ENCODE measurements at places on chromosomes 12 and 14.
A peak's percentile ranks its signal among the peaks of the same experiment; 100 is the strongest.

- no peak for DNase-seq
These were observed 3.4 kb downstream of the GSG1 start for GRCh38 chr12:13099844-13100604.

DNA sequence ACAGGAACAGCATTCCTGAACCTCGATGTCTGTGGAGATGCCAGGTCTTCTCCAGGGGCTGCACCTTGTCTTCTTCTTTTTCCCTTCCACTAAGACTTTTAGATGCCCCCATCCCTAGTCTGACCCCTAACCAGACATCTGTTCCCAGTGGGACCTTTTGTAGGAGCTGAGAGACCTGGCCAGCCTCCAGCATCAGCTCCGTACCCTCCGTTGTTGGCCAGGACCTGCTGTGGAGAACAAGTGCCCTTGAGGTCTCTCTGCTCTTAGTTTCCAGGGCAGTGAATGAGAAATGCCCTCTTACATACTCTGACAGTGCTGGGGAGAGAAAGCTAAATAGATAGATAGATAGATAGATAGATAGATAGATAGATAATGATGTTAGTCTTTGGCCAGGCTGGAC lies 16.8 kb upstream of the SDR39U1 start:
- no peak for DNase-seq

DNA sequence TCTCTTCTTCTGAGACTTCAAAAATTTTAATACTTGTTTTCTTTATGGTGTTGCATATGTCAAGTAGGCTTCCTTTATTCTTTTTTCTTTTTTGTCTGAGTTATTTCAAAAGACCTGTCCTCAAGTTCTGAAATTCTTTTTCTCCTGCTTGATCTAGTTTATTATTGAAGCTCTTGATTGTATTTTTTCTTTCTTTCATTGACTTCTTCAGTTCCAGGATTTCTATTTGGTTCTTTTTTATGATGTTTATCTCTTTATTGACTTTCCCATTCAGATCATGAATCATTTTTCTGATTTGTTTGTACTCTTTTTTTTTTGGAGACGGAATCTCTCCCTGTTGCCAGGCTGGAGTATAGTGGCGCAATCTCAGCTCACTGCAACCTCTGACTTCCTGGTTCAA lies 34.1 kb downstream of the IFT43 start:
- DNase-seq, result no peak

DNA sequence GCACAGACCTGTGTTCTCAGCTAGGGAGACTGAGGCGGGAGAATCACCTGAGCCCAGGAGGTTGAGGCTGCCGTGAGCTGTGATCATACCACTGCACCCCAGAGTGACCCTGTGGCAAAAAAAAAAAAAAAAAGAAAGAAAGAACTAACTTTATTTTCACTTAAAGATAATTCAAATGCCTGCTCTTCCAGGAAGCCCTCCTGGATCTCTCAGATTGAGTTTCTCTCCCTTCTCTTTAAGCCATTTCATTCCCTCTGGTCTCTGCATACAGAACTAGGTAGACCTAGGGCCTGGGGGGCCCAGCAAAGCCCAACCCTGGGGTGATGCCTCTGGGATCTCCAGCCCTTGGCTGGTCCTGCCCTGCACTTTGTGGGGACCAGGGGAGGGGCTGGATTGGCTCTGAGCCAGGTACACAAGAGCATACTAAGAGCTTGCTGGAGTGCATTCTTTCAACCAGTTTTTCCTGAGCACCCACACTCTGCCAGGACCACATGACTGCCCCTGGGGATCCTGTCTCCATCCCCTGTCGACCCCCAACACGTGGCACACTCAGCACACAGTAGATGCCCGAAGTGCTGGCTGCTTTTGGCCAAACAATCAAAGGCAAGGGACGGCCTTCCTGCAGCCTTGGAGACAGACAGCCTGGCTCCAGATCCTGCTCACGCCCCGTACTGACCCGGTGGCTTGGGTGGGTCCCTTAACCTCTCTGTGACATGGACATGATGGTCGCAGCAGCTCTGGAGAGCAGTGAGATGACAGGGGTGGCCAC lies 52.7 kb downstream of the CYP46A1 start:
- peak; percentile 68 for DNase-seq

DNA sequence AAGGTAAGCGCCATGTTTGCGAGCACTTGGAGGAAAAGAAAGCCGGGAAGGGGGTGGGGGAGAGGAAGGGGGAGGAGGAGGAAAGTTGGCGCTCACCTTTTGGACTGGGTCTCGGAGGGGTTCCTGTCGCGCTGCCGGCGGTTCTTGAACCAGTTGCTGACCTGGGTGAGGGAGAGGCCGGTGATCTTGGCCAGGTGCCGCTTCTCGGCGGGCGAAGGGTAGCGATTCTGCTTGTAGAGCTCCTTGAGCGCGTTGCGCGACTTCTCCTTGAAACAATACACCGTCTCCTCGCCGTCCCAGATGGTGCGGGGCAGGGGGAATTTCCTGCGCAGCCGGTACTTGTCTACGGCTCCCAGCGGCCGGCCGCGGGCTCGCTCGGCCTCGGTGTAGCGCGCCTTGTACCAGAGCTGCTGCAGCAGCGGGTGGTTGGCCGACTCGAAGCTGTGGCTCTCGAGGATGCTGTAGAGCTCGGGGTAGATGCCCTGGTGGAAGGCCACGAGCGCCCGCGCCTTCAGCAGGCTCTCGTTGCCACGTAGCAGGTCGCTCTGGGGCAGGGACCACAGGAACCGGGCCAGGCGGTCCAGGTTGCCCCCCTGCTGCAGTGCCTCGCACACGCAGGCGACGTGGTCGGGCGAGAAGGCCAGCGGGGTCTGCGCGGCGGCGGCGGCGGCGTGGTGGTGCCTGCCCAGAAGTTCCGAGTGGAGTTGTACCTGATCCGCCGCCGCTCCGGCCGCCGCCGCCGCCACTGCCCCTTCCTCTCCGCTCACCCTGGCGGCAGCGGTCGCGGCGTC lies 840 bp downstream of the SIX4 start:
- peak; percentile 79 for DNase-seq
